ENCODE measurements at places on chromosomes 5 and 9.

DNA sequence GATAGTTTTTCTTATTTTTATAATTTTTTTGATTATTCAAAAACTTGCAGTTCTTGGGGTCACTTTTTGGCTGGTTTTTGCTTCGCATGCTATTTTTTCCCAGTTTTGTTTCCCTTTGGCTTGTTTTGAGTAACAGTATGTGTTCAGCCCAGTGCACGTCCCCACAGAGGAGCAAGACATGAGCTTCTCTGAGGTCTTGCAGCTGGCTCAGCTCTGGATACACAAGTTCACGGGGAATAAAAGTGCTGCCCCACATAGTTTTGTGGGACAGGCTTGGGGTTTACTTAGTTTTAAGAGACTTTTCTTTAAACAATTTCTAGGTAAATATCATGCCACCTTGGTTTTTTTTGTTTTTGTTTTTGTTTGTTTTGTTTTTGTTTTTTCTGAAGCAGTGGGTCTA lies 297.8 kb upstream of the IRX1 start:
- no peak for DNase-seq

GRCh38 chr9:121853617-121854395 lies 202.4 kb downstream of the DAB2IP start:
- no peak for DNase-seq

DNA sequence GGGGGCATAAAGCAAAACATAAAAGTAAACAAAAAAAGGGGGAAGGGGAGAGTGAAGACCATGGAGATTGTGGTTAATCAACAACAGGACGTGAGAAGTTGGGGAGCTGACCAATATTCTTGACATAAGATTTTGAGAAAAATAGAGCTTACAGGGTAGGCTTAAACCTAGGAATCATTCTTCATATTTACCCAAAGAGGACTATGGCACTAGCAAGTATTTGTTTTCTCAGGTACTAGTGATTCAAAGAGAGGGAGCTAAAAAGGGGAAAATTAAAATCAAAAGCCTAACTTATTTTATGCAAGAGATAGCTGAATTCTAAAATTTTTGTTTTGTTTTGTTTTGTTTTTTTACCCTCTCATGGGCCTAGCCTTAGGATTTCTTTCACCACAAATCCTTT lies 427.5 kb downstream of the PIK3R1 start:
- no peak for DNase-seq

DNA sequence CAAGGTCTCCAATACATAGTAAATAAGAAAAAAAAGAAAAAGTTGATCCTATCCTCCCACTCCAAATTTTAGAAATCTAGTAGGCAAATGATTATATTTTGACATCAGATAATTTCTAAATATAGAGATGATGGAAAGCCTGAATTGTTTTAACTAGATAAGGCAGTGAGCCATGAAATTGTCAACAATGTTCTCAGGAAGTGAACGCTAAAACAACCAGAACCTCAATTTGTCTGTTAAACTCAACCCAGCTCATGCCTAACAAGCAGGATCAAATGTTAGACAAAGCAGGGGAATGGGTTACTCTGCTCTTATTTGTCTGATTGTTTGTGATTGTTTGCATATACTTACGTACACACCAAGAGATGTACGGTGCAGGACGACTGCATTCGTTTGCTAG lies 49.2 kb downstream of the ESM1 start:
- no peak for DNase-seq

DNA sequence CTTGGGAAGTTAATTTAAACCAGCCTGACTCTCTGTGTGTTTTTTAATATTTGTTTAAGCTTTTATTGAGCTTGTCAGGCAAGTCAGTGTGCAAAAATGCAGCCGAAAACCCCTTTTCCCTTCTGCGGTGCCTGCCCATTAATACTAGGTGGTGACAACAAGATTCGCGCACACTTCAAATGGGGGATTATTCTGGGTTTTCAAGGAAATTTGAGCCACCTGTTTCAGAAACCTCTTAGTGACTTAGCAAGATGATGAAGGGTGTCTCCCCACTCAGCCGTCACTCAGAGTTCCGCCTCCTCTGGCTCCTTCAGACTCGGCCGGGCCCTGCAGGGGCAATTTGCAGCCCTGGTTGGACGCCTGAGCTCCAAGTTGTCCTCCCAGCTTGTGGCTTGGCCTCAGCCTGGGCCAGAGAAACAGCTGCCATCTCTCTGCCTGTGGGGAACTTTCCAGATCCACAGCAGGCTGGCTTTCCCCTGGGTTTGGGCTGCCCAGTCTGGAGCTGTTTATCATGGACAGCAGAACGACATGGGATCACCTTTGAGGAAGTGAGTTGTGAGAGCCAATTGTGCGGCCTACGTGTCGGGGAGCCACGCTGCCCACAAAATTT lies 75.9 kb downstream of the SPRY4 start:
- DNase-seq: no peak

- DNase-seq: no peak
Measured at GRCh38 chr9:134988706-134989105, 71.0 kb upstream of the FCN1 start.

DNA sequence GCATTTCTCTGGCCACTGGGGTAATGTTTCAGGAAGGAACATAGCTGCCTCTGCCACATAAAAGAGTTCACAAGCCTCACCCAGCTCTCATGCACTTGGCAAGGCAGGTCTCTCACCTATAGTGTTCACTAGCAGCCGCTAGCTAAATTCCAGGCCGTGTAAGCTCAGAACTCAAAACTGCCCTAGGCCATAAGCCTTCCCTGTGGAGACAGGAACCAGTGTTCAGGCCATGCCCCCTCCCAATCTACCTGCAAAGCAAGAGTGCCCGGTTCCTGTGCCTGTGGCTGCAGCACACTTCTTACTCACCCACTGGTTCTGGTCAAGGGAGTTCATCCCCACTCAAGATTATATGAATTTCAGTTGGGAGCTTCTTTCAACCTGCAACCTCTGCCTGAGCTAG lies 60.7 kb upstream of the ZNF169 start:
- no peak for DNase-seq

DNA sequence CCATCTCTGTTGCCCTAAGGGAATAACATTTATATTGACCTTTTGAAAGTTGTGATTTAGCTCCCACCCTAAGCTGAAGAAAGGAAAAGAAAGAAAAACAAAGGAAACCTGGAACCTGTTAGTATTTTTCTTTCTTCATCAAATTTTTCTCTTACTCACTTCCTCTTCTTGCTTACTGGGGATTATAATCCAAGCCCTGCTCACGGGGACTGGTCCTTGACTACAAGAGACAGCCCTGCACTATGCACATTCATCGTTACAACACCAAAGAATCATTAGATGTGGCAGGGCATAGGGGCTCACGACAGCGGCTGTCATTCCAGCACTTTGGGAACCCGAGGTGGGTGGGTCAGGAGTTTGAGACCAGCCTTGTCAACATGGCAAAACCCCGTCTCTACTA lies 37.8 kb upstream of the LPAR1 start:
- DNase-seq: no peak

DNA sequence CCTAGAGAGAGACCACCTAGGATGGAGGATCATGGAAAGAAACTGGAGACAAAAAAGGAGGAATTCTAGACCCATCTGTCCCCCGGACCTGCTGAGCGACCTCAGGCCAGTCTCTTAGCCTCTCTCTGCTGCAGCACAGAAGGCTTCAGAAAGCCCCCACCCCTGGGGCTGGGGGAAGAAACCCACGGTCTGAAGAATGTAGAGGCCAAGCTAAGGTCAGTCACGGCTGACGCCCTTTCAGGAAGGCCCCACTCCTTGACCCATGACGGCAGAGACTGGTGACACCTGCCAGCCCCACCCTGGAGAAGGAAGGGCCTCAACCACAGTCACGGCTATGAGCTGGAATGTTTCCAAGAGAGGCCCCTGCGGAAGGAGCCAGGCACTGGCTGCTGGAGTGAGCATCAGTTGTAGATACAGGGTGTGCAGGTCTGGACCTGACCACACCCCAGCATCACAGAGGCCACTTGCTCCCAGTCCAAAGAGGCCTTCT lies 120.5 kb upstream of the BOD1 start:
- no peak for DNase-seq

DNA sequence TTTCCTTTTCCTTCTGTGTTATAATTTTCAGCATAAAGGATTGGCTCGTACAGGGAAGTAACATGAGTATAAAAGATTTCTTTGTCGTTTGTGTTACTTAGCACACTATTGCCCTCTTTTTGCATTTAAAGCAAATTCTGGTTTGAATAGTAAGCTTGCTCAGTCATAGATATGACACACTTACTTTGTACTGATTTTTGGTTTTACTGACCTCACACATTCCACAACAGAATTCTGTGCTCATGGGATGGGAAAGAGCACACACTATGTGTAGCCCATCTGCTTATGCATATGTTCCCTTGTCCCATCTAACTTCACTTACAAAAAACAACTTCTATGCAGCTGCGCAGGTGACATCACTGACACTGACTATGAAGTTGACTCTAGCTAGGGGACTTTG lies 111.9 kb upstream of the MTAP start:
- no peak for DNase-seq

- no peak for DNase-seq
Measured at GRCh38 chr9:75039009-75039408, 10.9 kb upstream of the CARNMT1 start.

DNA sequence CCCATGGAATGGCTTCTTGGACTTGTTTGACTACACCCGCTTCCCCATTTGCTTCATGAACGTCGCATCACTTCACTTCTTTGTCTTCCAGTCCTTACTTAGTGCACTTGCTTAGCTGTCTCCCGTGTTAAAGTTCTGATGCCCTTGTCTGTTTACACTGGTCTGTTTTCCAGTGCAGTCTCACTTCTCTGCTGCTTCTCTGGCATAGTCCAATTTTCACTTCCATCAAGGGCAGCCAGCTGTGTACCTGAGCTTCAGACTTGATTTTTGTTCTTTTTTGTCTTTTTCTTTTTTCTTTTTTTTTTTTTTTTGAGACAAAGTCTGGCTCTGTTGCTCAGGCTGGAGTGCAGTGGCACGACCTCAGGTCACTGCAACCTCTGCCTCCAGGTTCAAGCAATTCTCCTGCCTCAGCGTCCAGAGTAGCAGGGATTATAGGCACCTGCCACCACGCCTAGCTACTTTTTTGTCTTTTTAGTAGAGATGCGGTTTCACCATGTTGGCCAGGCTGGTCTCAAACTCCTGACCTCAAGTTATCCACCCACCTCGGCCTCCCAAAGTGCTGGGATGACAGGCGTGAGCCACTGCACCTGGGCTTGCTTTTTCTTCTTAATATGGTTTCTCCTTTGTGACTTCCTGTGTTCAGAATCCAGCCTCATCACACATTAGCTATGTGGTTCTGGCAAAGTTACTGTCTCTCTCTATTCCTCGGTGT lies 75.4 kb downstream of the LRRC70 start:
- DNase-seq: no peak

- no peak for DNase-seq
Measured at GRCh38 chr9:127805620-127806019, 2.9 kb downstream of the FPGS start.

DNA sequence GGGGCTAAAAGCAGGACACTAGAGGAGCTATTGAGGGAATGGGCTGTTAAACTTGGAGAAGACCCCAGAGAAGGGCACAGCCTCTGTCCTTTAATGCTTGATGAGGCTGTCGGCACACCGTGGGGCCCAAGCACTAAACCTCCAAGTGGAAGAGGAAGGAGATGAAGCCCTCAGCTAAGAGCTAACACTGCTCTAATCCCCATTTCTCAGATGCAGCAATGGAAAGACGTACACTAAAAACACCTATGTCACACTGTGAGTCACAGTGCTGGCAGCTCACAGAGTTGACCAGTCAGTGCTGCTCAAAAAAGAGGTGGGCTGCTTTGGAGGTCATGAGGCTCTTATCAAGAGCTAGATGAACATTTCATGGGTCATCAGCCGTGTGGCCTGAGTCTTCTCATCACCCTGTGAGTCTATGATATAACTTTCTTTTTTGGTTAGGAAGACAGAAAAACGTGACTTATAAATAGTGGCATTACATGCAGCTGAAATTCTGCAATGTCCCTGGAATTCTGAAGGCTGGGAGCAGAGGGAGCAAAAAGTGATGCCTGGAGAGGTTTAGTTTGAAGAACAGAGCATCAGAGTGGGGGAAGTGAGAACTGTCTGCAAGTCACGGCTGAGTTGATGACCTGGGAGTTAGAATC lies 21.5 kb downstream of the TNFSF8 start:
- DNase-seq: no peak

DNA sequence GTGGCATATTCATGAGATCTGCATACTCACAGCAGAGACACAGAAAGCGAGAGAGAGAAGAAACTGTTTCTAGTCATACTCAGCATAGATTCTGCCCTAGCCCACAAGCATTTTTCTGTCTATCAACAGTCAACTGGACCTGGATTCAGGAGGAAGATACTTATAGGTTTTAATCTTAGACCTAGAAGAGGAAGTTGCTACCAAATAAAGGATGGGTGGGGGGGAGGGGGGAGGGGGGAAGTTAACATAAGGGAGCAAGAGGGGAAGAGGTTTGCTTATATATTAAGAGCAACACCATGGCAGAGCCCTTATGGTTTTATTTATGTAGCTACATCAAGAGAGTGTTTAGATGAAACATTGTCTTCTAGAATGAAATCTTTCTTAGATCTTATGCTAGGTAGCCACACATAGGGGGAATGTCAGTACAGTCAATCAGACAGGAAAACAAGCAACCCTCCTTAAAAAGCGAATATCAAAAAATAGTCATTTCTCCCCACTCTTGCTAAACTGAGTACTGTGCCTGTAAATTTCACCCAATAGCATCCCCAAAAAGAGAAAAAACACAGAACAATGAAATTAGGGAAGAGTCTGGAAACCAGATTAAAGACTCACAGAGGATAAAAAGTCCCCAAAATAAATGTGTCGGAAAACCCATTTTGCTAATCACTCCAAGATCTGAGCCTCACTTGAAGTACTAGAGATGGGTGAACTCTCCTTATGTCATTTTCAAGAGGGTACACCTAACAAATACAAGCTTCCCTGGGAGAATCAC lies 192.7 kb upstream of the NR4A3 start:
- no peak for DNase-seq

DNA sequence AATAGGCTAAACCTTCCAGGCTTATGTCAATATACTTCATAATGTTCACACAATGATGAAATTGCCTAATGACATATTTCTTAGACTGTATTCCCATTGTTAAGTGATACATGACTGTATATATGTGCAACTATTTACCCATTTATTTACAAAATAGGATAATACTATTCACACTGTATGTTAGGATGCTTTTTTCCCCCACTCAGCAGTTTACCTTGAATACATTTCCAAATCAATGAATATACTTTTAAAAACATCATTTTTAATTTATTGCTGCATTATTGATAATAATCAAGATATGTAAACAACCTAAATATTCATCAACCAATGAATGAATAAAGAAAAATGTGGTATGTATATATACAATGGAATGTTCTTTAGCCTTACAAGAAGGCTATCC lies 55.5 kb downstream of the PCSK1 start:
- no peak for DNase-seq

DNA sequence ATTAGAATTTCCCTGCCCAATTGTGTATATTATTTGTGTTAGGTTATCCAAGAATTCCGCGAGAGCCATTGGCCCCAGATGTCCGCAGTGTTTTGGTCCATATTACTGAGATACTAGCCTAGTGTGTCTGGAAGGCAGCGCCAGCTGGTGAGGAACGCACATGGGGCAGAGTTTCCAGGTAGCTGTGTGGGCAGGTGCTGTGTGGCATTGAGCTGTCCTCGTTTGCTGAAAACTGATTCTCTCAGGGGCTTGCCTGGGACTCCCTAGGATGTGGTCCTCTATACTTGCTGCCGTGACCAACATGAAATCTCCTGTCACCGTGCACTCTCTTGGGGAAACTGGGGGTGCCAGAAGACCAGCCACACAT lies 288.7 kb downstream of the FANCC start:
- no peak for DNase-seq

GRCh38 chr5:157108976-157109375 lies at the start of gene HAVCR2:
Gene HAVCR2, minus strand, starts transcription at chr5:157109044. Its CDS starts 61 bp downstream, at chr5:157108983.
- DNase-seq: no peak
